ENCODE measurements at places on chromosomes 2 and 18.

DNA sequence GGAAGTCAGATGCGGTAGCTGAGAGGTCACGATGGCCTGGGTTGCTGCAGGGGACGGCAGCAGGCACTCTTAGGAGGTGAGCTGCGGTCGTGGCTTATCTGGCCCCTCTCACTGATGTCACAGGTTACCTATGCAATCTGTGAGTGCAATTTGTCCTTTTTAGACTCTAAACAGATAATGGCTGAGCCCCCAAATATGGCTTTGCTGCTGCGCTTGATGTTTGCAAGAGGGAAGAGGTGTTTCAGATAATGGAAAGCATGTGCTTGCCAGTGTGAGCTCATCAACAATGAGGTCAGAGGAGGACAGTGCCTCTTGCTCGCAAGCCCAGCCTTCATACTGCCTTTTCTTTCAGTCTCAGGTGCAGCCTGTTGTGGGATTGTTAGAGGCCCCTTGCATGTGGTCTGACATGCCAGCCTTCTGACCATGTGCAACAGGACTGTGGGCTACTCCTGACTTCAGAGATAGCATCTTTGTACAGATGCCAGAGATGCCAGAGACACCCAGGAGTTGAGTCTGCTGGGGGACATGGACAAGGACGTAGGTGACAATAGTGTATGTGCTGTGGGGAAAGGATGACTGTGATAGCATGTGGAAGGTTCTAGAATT, 151.3 kb downstream of the TANC1 start:
- DNase-seq = no peak

GRCh38 chr2:62506421-62506750, 391 bp upstream of the TMEM17 start:
- DNase-seq = no peak

GRCh38 chr2:85838641-85839040, 50.1 kb downstream of the ST3GAL5 start:
- no peak for DNase-seq

DNA sequence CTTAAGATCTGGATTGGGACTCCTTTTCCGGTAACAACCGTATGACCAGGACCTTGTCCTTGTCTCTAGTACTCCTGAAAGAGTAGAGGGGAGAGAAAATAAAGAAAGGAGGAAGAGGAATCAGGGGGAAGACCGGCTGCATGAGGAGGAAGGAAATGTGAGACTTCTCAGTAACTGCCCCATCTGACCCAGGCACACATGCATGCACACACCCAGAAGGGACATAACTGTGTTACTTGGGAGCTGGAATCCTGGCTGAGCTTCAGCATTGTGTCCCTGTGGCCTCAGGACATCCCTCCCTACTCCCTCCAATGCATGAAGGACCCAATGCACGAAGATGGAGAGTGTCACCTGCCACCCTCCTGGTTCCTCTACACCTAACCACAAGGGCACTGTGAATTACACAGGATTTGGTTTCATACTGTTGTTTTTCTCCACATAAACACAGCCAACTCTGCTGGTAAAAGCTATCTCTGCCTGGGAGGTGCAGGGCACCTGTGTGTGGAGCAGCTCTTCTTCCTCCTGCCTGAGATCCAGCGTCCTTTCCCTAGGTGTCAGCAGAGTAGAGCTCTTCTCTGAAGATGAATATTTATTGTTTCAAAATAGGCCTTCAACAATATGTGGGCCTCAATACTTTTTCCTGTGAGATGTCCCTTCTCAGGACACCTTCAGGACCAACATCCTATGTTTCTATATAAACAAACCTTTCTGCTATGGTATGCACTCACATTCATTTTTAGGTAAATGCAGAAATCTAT, 574.1 kb upstream of the ID2 start:
- DNase-seq = no peak

GRCh38 chr2:237869343-237870102, 10.1 kb downstream of the RAMP1 start:
- no peak for DNase-seq

GRCh38 chr18:1311376-1311775, 406.7 kb downstream of the ADCYAP1 start:
- DNase-seq = no peak

DNA sequence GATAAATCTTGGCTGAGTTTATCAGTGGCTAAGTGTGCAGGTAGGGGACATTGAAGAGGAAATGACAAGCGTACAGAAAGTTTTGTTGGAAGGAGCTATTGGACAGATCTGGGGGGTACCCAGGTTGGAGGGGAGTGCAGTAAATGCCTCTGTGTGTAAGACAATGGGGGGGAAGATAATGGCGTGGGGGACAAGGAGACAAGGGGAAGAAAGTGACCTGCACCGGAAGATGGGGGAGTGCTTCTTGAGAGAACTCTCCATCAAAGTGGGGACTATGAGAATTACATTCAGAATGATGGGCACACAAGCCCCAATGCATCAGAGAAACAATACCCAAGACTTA, 190.0 kb downstream of the ALPK2 start:
- DNase-seq = no peak

GRCh38 chr2:166637051-166637450, 143.0 kb upstream of the SCN7A start:
- no peak for DNase-seq

DNA sequence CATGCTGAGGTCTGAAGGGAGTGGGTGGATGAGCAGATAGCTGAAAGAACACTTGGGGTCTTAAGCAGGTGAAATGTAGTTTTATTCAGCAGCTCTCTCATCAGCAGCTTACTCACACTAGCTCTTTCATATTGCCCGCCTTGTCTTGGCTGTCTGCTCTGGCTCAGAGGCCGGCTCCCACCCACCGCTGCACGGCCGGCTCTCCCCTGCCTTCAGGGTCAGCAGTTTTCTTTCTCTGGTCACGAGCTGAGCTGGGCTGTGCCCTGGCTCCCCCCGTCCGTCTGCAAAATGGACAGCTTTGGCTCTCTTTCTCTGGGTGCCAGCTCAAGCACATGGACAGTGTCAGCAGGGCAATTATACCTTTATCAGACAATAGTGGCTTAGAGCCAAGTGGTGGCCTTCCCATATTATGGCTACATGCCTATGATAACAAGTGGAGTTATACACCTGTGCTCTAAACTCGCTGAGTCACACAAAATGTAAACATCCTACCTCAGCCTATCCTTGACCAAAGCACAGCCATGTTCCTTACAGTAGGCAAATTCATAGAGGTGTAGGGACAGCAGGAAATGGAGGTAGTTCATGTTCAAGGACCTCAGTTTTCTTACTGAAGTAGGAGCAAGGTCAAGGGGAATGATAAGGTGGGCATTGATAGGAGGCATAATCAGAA, 224.8 kb downstream of the SOCS6 start:
- DNase-seq = no peak

DNA sequence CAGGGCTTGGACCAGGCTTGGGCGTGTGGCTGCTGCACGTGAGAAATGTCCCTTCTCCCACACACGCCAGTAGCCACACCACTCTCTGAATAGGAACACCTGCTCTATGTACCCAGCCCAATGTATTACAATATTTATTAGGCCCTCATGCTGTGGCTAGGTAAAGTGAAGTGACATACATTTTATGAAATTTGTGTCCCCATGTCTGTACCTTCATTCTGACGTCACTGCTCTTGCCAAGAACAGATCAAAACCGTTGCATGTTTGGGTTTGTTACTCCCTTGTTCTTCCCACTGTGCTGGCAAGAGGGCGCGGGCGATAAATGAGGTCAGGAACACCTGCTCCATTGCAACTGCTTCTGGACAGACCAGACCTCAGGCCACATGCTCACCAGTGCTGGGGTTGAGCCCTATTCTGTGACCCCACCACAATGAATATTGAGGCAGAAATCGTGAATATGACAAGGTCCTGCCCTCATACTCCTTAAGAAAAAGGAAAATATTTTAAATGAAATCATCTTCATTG, 436.4 kb upstream of the SALL3 start:
- no peak for DNase-seq

GRCh38 chr18:50611529-50611941, 51.6 kb downstream of the MAPK4 start:
- DNase-seq = no peak

GRCh38 chr2:11053546-11053945, 101.7 kb upstream of the SLC66A3 start:
- DNase-seq = no peak

DNA sequence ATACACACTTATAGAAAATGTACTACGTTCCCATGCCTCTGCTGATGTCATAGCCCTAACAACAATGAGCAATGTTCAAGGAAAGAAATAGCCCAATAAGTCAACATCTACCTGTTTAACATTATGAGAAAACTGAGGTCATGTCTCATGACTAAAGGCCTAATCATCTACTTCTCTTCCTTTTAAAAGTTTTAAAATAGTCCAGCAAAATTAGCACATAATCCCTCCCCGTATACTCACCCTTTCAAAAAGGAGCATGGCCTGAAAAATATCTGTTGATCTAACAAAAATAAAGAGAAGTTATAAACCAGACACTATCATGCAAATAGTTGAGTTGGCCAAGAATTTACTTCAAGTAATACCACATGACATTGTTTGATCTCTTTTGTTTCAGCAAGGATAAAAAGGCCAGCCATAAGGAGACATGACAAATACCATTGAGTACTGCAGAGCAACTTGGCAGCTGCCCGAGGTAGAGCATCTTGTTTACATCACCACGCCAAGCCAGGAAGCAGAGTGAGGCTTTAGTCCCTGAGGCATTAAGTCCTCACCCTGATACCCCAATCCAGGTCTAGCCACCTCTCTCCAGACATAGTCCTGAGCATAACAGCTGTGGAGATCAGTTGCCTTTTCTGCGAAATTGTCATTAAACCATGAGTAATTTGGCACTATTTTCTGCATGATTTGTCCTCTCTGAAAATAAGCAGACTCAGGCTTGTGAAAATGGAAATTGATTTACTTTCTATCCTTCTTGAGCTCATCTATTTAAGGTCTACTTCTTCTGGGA, 137.4 kb upstream of the ETAA1 start:
- DNase-seq = peak; percentile 48

DNA sequence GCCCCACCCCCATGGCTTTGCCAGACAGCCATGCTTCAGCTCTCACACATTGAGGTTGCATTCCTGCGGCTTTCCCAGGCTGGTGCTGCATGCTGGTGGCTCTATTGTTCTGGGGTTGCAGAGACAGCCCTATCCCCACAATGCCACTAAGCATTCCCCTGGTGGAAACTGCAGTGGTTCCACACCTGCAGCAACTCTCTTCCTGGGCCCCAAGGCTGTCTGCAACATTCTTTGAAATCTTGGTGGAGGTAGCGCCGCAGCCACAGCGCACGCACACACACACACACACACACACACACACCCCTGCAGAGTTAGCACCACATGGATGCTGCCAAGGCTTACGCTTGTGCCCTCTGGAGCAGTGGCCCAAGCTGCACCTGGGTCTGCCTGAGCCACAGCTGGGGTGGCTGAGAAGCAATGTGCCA, 21.4 kb downstream of the SFXN5 start:
- no peak for DNase-seq

GRCh38 chr2:119109866-119110265, 48.7 kb downstream of the C1QL2 start:
- DNase-seq = no peak

DNA sequence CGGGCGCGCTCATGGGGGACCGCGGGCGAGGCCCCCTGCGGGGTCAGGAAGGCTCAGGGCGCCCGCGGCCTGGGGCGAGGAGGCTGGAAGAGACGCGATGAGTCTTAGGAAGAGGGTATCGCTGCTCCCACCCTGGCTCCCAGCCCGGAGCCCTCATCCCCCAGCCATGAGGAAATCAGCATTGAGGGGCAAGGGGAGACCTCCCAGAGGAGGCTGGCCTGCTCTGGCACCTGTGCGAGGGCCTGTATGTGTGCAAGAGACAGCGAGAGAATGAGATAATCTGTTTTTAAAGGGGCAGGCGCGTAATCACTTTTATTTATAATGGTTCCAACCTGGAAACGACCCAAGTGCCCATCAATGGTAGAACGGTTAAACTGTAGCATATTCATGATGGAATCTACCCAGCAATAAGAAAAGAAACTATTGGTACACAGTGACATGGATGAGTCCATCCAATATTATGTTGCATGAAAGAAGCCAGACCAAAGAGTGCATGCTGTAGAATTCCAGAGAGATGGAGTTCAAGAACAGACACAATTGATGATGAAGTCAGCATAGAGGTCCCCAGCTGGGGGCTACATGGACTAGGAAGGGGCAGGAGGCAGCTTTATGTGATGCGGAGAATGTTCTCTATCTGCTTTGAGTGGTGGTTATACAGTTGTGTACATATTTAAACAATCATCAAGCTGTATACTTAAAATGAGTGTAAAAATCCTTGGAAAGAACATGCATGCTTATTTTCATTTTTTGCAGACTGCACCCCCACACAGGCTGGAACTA, 14.4 kb downstream of the FBXO41 start:
- DNase-seq = no peak

DNA sequence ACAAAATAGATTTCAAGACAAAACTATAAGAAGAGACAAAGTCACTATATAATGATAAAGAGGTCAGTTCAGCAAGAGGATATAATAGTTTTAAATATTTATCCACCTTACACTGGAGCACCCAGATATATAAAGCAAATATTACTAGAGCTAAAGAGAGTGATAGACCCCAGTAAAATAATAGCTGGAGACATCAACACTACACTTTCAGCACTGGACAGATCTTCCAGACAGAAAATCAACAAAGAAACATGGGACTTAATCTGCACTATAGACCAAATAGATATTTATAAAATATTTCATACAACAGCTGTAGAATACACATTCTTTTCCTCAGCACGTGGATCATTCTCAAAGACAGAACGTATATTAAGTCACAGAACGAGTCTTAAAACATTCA, 86.6 kb downstream of the ATP8B1 start:
- DNase-seq = no peak

GRCh38 chr2:177806025-177806424, 266.6 kb downstream of the PDE11A start:
- no peak for DNase-seq

DNA sequence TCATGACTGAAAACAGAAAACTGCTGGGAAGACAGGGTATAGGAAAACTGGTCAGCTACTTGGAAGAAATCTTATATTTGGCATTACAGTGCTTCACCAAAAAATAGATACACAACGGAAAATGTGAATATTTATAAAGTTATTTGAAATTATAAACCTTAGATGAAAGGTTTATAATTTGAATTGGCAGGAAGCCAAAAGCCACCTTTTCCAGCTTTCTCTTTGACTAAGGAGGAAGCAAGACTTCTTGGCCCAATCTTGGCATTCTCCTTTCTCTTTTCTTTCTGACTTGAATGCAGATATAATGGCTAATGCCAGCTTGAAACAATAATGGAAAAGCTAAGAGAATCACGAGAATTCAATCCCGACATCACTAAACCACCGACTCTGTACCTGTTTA, 196.5 kb upstream of the PIK3C3 start:
- DNase-seq = no peak

DNA sequence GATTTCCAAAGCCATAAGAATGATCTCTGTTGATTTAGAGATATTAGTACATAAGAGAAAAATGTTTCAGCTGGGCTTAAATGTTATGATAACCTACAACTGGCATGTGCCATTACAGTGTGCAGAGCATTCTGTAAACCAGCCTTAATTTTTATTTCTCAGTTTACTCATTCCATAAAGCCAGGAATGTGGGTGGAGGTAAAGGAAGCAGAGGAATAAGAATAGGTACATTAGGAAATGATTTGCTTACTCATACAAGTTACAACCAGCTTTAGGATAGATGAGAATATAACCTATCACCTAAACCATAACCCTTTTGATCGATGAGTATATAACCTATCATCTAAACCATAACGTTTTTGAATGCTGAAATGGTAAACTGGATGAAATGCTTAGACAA, 1394.7 kb upstream of the ACVR2A start:
- DNase-seq = no peak

GRCh38 chr2:63581298-63581961, 6.8 kb downstream of the WDPCP start:
- DNase-seq = no peak

- no peak for DNase-seq
These were observed 42.2 kb upstream of the TPO start for GRCh38 chr2:1371082-1371481.

- DNase-seq = no peak
These were observed 337.1 kb downstream of the DYSF start for GRCh38 chr2:71790226-71791060.
